Memory B cell (primary cell): ENCODE measurements at places on chromosomes 16 and 17.
A peak's percentile ranks its signal among the peaks of the same experiment; 100 is the strongest.

GRCh38 chr16:25925421-25925820, 233.7 kb downstream of the HS3ST4 start:
- no peak for DNase-seq

DNA sequence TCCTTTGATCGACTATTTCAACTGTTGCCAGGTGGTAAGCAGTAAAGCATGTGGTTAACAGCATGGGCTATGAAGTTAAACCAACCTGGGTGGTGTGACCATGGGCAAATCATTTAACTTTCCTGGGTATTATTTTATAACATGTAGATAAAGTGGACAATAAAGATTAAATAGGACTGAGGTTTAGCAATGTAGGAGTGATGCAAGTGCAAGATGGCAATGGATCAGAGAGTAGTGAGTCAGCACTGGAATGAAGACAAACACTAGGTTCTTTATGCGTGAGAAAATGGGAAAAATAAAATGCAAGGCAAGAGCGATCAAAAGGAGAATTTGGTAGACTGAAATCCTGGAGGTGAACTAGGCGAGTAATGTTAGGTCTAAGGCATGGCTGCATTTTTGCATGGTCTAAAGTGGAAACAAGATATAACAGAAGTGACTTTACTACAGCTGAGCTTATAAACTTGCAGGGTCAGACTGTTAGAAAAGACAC, 222.4 kb upstream of the AXIN2 start:
- DNase-seq, result no peak

GRCh38 chr17:44220213-44221083, 973 bp upstream of the UBTF start:
- DNase-seq, result peak; percentile 51

GRCh38 chr17:48693178-48693577, 29.1 kb downstream of the PRAC1 start:
- no peak for DNase-seq

GRCh38 chr16:89619840-89620239, 6.4 kb downstream of the DPEP1 start:
- no peak for DNase-seq

- no peak for DNase-seq
Observed at GRCh38 chr17:74746376-74746775, 2.1 kb upstream of the NHERF1 start.

DNA sequence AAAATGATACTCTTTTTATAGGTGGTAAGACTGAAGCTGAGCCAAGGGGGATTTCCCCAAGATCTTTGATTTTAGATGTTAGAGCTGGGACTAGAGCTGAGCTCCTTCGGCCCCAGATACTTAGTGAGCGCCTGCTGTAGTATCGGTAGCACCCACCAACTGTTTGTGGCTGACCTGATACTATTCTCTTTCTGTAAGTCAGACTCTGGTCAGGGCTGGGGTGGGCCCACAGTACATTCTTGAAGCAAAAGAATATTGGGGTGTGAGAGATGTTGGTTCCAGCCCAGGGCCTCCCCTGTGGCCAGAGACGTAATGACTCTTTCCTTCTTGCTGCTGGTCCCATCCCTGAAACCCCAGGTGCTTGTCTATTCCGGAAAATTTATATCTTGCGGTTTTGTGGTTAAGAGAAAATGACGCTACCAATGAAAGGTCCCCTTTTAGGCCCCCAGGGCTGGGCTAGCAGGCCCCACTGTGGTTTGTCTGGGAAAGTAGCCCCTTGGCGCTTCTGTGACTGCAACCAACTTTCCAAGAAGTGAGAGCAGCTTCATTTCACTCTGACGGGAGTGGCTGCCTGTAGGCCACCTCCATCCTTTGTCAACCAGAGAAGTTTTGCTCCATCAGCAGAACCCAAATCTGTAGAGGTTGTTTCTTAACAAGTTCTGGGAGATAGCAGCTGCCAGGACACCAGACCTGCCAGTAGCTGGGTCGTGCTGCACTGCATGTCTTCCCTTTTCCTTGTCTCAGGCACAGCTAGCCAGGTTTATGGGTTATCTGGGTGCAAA, 86.4 kb upstream of the LGALS9 start:
- no peak for DNase-seq

GRCh38 chr16:8921347-8921984, 39.3 kb downstream of the LITAFD start:
- no peak for DNase-seq

GRCh38 chr17:68390888-68391545, 66.3 kb downstream of the WIPI1 start:
- DNase-seq, result no peak

DNA sequence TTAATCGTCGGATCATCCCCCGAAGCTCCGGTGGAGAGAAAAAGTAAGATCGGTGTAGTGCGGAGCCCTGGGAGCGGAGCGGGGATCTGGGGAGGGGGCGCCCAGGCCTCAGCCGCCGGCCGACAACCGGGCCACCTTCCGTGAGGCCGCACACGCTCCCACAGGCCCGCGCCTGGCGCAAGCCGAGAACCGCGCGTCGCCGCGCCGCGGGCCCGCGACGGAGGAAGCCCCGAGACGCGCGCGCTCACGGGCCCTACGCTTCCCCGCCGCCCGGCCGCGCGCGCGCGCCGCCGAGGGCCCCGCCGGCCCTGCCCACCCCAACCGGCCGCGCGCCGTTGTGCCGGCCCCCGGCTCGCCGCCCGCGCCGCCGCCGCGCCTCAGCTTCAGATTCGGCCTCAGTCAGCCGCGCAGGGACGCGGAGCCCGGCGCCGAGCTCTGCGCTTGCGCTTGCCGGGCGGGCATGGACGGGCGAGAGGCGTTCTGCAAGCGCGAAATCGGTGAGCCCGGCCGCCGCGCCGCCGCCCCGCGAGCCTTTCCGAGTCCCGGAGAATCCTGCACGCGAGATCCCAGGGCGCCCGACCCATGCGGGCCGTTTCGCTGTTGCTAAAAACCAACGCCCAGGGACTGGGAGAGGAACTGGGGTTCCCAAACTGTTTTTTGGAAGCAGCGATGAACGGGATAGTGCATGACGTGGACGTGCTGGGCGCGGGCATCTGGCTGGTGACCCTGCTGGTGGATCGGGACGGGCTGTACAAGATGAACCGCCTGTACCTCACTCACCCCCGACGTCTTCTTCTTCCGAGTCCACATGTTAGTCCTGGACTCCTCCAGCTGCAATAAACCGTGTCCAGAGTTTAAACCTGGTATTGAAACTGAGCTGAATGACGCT, 28.0 kb upstream of the LRRC37A start:
- DNase-seq, result peak; percentile 92

GRCh38 chr17:38443356-38444031, 15.2 kb downstream of the ARHGAP23 start:
- no peak for DNase-seq

DNA sequence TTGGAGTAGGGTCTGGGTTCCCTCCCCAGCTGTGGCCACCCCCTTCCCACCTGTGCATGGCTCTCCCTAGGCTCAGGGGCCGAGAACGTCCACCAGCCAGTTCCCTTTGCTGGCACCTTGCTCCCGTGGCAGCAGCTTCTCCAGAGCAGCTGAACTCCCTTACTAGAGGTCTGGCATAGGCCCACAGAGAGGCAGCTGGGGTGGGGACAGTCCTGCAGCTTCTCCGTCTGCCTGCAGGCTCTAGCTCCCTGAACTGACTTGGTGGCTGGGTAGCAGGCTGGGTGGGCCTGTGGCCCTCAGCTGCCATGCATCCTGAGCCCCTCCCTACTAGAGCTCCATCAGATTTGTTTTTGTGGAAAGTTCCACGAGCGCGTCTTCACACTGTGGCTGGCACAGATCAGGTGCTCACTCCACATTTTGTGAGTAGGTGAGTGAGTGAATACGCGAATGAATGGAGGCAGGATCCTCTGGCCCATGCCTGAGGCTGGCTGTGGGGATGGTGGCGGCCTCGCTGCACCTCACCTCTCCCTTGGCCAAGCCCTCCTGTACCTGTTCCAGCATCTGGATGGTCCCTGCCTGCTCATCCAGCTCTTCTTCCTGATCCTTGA, 51.3 kb downstream of the PIPOX start:
- no peak for DNase-seq

- DNase-seq, result no peak
Observed at GRCh38 chr16:16938009-16938408, 532.8 kb downstream of the XYLT1 start.

- DNase-seq, result no peak
Observed at GRCh38 chr16:74485916-74486315, 64.6 kb upstream of the CLEC18B start.
